Thoracic aorta (tissue), 2 donors: ENCODE measurements at places on chromosomes 11 and 22. TPM values are rescaled to one million over a fixed set of nuclear protein-coding genes. Genes with fewer than 3 reads are reported as not detected.

DNA sequence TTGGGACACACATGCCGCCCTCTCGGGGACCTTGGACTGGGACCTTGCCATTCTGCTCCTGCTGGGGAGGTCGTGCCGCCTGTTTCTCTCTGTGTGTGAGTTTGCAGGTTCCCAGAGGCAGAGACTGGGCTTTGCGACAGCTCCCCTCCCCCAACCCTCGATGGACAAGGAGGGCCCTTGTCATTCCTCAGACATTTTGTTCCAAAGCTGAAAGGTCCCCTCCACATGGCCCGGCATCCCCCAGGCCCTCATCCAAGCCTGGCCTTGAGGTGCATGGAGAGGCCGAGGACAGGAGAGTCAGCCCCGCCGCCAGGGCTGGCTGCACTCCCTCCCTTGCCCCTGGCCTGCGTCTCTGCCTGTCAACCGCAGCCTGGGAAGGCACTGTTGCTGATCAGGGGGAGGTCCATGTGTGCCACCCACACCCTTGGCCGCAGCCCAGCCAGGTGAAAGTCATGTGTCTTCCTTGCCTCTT is 25.6 kb downstream of the FADS2 start:
- peaks cover 22% of the 10 kb centered on the region for H3K4me1 ChIP-seq
- peaks cover 40% of the 10 kb centered on the region for H3K36me3 ChIP-seq
- no peak overlapping the region for H3K4me3 ChIP-seq
- H3K27me3 ChIP-seq: no peaks in the 10 kb centered on the region
- DNase-seq: no peak
- H3K27ac ChIP-seq: no peak overlapping the region

LPXN gene
- total RNA-seq: 14.8 TPM

DNA sequence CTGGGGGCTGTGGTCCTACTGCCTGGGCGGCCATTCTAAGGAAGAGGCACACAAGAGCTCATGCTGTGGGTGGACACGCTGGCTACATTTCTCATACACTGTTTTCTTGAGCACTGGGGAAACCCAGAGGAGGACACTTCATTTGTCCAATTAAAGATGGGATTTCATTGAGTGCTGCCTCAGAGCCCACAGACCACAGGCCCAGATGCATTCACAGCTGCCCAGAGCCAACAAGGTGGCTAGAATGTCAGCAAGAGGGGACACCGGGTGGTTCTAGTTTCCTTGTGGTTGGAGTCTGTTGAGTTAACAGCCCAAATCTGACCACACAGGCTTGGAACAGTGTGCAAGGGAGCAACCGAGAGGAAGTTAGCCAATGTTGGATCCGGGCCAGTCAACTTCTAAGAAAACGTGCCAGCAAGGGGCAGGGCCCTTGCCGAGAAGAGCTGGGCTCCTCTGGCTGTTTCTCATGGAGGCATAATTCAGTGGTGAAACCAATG is 35.0 kb upstream of the SORL1 start:
- peak overlapping the region; percentile 61 for H3K27ac ChIP-seq
- no peaks in the 10 kb centered on the region for H3K27me3 ChIP-seq
- peaks cover 30% of the 10 kb centered on the region for H3K4me1 ChIP-seq
- peak; percentile 73 for DNase-seq

SMTNL1 gene
- not detected for total RNA-seq

DNA sequence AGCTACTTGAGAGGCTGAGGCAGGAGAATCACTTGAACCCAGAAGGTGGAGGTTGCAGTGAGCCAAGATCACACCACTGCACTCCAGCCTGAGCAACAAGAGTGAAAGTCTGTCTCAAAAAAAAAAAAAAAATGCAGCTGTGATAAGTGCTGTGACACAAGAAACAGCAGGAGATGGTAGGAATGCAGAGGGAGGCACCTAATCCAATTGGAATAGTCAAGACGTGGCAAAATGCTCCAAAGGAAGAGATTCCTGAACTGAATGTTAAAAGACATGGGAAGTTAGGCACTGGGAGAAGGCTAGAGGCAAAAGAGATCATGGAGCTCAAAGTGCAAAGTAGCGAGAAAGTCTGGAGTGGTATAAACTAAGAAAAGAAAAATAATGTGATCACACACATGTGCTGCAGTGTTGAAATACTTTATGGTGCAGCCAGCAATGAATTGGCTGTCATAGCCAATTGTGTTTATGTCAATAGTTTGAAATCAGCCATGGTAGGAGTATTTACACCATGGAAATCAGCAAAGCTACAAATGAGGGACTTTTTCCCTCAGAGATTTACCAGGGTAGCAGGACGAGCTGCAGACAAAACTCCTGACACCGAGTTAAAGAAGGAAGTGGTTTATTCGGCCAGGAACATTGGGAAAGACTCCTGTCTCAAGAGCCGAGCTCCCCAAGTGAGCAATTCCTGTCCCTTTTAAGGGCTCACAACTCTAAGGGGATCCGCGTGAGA is 40.9 kb upstream of the LIPT2 start:
- no peaks in the 10 kb centered on the region for H3K4me1 ChIP-seq
- H3K4me3 ChIP-seq: no peak overlapping the region
- H3K27ac ChIP-seq: no peak overlapping the region
- H3K36me3 ChIP-seq: no peaks in the 10 kb centered on the region
- no peak for DNase-seq
- no peaks in the 10 kb centered on the region for H3K27me3 ChIP-seq

DNA sequence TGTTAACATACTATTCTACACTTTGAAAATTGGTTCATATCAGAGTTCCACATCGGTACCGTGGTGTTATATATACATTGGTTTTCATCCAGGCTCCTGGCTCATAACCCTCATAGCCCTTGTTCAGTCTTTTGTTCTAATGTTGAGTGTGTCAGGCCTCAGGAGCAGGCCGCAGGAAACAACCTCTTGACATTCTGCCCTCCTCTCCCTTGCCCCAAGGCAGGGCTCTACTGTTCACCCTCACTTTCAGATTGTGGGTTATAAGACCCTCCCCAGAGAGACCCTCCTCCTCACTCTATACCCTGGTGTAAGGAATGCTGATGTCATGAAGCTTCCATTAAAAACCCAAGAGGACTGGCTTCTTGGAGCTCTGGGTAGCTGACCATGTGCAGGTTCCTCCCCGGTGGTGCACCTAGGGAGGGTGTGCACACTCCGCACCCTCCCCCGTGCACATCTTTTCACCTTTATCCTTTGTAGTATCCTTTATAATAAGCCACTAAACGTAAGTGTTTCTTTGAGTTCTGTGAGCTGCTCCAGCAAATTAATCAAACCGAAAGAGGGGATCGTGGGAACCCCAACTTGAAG is 12.1 kb downstream of the SSH3 start:
- no peak overlapping the region for H3K4me3 ChIP-seq
- no peak for DNase-seq
- peaks cover 2% of the 10 kb centered on the region for H3K36me3 ChIP-seq
- H3K27ac ChIP-seq: no peak overlapping the region
- H3K27me3 ChIP-seq: no peaks in the 10 kb centered on the region
- H3K4me1 ChIP-seq: peaks cover 20% of the 10 kb centered on the region

DNA sequence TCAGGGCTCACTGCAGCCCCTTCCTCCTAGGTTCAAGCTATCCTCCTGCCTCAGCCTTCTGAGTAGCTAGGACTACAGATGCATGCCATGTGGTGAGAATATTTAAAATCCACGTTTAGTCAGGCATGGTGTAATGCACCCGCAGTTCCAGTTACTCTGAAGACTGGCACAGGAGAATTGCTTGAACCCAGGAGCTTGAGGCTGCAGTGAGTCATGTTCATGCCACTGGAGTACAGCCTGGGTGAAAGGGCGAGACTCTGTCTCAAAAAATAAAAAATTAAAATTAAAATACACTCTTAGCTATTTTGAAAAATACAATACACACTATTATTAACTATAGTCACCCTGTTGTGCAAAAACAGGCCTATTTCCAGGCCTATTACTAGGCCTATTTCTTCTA is 38.4 kb downstream of the NOX4 start:
- DNase-seq: no peak
- peaks cover 9% of the 10 kb centered on the region for H3K36me3 ChIP-seq
- H3K4me3 ChIP-seq: no peak overlapping the region
- no peaks in the 10 kb centered on the region for H3K27me3 ChIP-seq
- H3K4me1 ChIP-seq: peaks cover 29% of the 10 kb centered on the region

- no peak overlapping the region for H3K4me3 ChIP-seq
- no peaks in the 10 kb centered on the region for H3K36me3 ChIP-seq
- no peaks in the 10 kb centered on the region for H3K27me3 ChIP-seq
These were observed 9.6 kb downstream of the DENND6B start for GRCh38 chr22:50317178-50317577.

DNA sequence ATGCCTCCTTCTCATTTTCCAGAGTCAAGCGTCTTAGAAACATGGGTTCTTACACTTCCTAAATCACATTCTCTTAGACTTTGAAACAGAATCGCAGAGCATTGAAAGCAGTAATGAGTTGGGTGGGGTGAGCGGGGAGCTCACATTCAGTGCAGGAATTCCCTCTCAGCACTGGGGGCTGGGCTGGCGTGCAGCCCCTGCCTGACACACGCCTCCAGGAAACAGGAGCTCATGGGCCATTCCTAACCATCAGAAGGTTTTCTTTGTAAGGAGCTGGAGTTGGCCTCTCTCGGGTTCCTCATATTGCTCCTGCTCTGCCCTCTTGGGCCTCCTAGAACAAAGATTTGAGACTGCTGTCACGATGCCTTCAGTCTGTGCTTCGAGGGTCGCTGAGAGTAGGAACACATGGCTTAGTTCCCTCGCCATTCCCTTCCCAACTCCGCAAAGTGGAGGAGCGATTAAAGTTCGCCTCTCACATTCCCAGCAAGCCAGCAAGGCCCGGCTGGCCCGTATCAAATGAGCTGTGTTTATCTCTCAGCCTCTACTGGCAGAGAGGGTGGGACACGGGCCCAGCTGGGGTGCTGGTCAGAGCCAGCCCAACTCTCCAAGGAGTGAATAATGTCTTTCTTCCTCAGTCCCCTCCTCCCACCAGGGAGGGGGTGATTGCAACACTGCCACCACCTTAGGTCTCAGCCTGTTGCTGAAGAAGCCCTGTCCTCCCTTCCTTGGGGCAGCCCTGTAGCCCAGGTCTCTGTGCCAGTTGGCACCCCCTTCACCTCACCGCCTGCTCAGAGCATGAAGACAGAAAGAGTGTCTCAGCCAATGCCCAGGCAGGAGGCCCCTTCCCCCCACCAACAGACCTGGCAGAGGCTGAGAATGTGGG is 10.4 kb downstream of the CHRDL2 start:
- no peaks in the 10 kb centered on the region for H3K27me3 ChIP-seq
- no peak overlapping the region for H3K4me3 ChIP-seq
- peaks cover 21% of the 10 kb centered on the region for H3K4me1 ChIP-seq
- DNase-seq: peak; percentile 40
- peak overlapping the region; percentile 77 for H3K27ac ChIP-seq

- DNase-seq: no peak
- H3K4me1 ChIP-seq: peaks cover 4% of the 10 kb centered on the region
- no peaks in the 10 kb centered on the region for H3K27me3 ChIP-seq
- no peak overlapping the region for H3K4me3 ChIP-seq
- no peak overlapping the region for H3K27ac ChIP-seq
These were observed 74.6 kb downstream of the MYO18B start for GRCh38 chr22:25816522-25817059.

KRTAP5-10 gene
- total RNA-seq: not detected

DNA sequence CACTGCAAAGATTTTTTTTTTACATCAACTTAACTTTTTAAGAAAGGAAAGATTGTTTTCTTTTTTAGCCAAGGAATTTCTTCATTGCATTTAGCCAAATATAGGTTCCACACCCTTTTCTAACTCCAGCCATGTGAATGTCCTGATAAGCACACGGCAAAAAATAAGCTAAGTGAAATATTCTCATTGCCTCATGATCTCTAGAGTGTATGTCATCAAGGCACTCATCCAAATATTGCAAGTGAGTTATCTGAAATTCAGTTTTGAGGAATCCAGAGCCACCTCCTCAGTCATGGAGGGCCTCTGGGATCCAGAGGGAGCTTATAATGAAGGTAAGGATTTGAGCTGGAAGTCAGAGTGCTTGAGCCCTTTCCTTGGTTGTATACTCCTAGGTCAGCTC is 80.0 kb downstream of the BLID start:
- no peaks in the 10 kb centered on the region for H3K36me3 ChIP-seq

DNA sequence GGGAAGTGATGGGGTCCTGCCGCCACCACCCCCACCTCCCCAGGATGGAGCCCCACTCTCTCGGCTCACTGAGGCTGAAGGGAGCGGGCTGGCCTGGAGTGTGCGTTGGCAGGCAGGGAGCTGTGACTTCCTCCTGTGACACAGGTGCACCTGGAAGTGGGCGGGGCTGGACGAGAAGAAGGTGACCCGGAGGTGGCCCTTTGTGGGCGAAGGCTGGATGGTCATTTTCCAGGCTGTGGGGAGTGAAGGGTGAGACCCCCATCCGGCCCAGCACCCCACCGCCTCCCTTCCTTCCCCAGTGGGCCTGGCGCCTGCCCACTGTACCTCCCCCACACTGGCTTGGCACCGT is 15.3 kb downstream of the IL17REL start:
- DNase-seq: no peak
- no peaks in the 10 kb centered on the region for H3K27me3 ChIP-seq
- no peaks in the 10 kb centered on the region for H3K4me1 ChIP-seq
- H3K27ac ChIP-seq: no peak overlapping the region

DNA sequence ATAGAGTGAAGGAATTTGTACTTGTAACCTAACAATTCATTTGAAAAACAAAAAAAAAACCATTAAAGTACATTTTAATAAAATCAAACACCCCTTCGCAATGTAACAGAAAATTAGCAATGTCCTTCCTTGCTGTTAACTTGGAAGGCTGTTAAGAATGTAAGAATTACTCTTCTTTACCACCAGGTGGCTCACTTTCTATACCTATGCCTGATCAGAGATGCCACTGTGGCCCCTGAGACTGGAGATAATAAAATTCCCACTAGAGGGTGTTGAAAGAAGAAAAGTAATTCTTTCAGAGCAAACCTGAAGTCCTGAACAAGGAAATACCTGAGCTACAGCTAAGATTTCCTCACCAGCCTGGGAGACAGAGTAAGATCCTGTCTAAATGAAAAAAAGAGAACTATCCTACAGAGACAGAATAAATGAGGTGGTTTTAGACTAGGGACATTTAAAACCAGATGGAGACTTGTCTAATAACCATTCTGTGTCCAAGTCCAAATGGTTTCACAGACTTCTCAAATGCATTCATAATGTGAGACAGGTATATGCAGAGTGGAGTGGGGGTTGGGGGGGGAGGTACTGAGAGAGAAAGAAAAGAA is 1089.3 kb downstream of the FAM181B start:
- DNase-seq: no peak
- no peaks in the 10 kb centered on the region for H3K4me1 ChIP-seq
- H3K36me3 ChIP-seq: no peaks in the 10 kb centered on the region
- no peak overlapping the region for H3K4me3 ChIP-seq
- no peak overlapping the region for H3K27ac ChIP-seq

DNA sequence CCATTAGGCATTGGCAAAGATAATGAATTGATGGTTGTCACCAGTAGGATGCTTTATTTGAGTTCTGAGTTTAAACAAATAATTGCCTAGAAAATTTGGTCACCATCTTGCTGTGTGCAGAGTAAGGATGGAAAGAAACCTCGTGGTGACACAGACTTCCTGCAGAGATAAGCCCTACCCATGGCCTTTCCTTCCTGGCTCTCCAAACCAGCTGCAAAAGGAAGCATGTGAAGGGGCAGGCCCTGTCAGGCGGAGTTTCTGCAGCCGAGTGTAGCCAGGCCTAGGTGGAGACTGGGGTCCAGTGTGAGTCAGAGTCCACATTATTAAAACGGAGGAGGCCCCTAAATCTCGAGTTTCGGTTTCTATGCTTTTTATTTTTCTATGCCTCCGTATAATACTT is 83.1 kb upstream of the ADSL start:
- no peak for DNase-seq
- peak overlapping the region; percentile 25 for H3K4me3 ChIP-seq
- H3K4me1 ChIP-seq: peaks cover 17% of the 10 kb centered on the region
- H3K27ac ChIP-seq: peak overlapping the region; percentile 73

DGCR6 gene
- total RNA-seq: 2.6 TPM
